ENCODE measurements at places on chromosomes 6 and 20.

DNA sequence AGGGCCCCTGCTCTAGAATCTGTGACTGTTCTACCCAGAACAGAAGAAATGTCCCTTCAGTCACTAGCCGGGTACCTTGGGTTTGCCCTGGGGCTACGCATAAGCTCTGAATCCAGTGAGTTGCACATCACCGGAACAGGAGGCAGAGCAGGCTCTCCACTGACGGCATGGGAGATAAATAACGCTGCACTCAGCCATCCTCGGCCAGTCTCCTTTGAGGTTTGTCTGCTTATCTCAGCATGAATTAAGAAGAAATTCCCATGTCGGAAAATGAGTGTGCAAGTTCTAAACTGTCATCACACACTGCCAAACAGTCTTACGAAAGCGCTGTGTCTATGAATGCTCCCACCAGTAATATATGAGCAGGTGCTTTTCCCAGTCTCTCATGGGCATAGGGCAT lies 90.8 kb downstream of the FAM50B start:
- no peaks in the 10 kb centered on the region for H3K36me3 ChIP-seq
- no peak overlapping the region for H3K4me3 ChIP-seq
- H3K27me3 ChIP-seq, result peaks cover 13% of the 10 kb centered on the region
- H3K27ac ChIP-seq, result no peak overlapping the region

DNA sequence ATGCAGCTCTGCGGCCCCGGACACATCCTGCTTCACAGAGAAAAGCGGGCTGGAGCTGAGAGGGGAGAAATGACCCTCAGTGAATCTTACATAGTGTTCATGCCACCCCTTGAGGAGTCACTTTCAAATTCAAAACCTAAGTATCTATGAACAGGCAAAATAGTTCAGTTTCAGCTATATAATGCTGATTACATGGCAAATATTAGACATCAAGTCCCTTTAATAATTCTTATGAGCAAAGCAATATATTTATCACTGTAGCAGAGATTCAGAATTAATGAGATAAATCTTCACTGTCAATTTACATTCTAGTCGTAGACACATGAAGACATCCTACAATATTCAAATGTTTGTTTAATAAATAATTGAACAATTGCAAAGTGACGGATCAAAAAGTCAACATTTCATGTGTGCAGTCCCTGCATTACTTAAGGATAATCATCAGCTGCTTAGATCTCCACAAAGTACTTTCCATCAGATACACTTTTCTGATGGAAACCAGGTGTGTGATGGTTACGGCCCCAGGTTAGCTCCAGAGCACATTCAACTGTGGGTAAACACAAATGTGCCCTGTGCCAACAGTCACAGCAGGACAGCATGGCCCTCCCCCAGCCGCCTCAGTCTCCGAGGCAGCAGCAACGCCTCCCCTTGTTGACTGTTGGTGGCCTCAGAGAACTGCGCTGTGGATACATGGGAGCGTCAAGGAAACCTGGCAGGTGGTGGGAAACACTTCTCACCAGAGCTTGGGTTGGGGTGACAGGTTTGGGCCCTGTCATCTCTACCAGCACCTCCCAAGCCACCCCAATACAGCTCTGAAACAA lies 787 bp upstream of the PRR18 start:
- peaks cover 5% of the 10 kb centered on the region for H3K4me1 ChIP-seq
- peaks cover 12% of the 10 kb centered on the region for H3K27me3 ChIP-seq
- no peak overlapping the region for H3K4me3 ChIP-seq
- H3K36me3 ChIP-seq, result no peaks in the 10 kb centered on the region

DNA sequence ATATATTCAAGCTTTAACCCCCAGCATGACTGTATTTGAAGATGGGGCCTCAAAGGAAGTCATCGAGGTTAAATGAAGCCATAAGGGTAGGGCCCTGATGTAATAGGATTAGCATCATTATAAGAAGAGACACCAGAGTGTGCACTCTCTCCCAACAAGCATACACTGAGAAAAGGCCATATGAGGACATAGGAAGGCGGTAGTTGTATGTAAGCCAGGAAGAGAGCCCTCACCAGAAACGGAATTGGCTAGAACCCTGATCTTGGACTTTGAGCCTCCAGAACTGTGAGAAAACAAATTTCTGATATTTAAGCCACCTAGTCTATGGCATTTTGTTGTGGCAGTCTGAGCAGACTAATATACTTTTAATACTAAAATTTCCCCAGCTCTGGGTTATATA lies 150.1 kb upstream of the STXBP5 start:
- no peak overlapping the region for H3K4me3 ChIP-seq
- DNase-seq, result no peak
- no peaks in the 10 kb centered on the region for H3K27me3 ChIP-seq
- no peaks in the 10 kb centered on the region for H3K4me1 ChIP-seq
- H3K36me3 ChIP-seq, result no peaks in the 10 kb centered on the region

GRCh38 chr20:21173485-21173884 lies 47.6 kb downstream of the KIZ start:
- H3K4me1 ChIP-seq, result peaks cover 12% of the 10 kb centered on the region
- no peak for DNase-seq
- H3K27me3 ChIP-seq, result no peaks in the 10 kb centered on the region
- H3K36me3 ChIP-seq, result no peaks in the 10 kb centered on the region
- no peak overlapping the region for H3K4me3 ChIP-seq

DNA sequence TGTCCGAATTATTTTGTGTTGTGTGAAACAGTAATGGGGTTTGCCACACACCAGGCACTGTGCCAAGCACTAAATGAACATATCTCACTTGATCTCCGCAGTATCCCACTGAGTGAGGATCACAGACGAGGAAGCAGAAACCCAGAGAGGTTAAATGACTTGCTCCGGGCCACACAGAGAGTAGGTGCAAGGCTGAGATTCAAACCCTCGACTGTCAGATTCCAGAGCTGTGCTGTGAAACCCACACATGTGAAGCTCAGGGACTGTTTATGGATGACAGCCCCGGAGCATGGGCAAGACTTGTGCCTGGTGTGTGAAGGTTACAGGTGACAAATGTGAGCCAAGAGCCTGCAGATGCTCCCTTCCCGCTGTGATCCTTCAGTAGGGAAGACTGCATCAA lies 87.8 kb upstream of the SIRPA start:
- no peak overlapping the region for H3K27ac ChIP-seq
- H3K4me1 ChIP-seq, result peaks cover 11% of the 10 kb centered on the region
- no peak overlapping the region for H3K4me3 ChIP-seq
- H3K36me3 ChIP-seq, result no peaks in the 10 kb centered on the region
- H3K27me3 ChIP-seq, result peaks cover 18% of the 10 kb centered on the region

DNA sequence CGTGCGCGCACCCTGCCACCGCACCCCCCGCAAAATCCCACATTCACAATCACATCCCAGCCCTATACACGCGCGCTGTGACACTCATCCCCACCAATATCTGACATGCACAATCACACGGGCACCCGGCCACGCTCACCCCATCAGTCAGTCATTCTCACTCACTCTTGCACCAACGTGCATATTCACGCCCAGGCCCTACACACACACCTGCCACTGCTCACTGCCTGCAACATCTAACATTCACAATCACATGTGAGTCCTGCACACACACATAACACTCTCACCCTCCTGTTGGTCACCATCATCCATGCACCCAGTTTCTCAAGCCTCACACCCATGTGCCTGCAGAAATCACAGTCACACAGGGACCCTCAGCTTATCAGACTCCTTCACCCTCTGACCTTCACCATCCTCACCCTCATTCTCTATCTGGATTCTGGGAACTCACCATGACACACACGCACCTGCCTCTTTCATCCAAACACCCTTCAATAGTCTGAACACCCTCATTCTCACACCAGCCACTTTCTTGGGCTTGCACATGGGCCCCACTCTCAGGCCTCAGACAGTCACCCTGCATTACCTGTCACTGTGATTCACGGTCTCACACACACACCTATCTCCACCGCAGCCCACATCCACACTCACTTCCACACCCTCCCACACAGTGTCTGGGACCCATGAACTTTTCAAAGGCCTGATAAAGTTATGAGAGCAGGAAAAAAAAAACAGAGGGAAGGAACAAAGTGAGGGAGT lies 748 bp upstream of the ATP9A start:
- no peak for DNase-seq
- no peak overlapping the region for H3K4me3 ChIP-seq
- peaks cover 15% of the 10 kb centered on the region for H3K27me3 ChIP-seq
- H3K4me1 ChIP-seq, result peaks cover 5% of the 10 kb centered on the region
- H3K36me3 ChIP-seq, result no peaks in the 10 kb centered on the region

GRCh38 chr6:44650947-44651346 lies 263.4 kb downstream of the CDC5L start:
- no peaks in the 10 kb centered on the region for H3K36me3 ChIP-seq
- H3K27ac ChIP-seq, result no peak overlapping the region
- peaks cover 8% of the 10 kb centered on the region for H3K4me1 ChIP-seq
- no peak for DNase-seq
- H3K27me3 ChIP-seq, result no peaks in the 10 kb centered on the region
- H3K4me3 ChIP-seq, result no peak overlapping the region

All from CD4-positive, alpha-beta memory T cell (primary cell).